ENCODE measurements at places on chromosomes 3 and 15. TPM values are rescaled to one million over a fixed set of nuclear protein-coding genes. Genes with fewer than 3 reads are reported as not detected.

GRCh38 chr3:120487191-120487650, 36.4 kb upstream of the FSTL1 start:
- no peaks in the 10 kb centered on the region for H3K27me3 ChIP-seq
- H3K4me3 ChIP-seq, result no peak overlapping the region
- H3K36me3 ChIP-seq, result no peaks in the 10 kb centered on the region
- DNase-seq, result no peak

The CP gene
- 18.9 TPM for total RNA-seq

GRCh38 chr15:83164771-83165404, 42.7 kb downstream of the HDGFL3 start:
- H3K4me3 ChIP-seq, result no peak overlapping the region
- H3K27ac ChIP-seq, result no peak overlapping the region
- no peak for DNase-seq
- H3K36me3 ChIP-seq, result no peaks in the 10 kb centered on the region

The TRIM42 gene
- total RNA-seq, result not detected

The DZIP3 gene
- total RNA-seq, result 12.0 TPM

- DNase-seq, result no peak
- no peaks in the 10 kb centered on the region for H3K27me3 ChIP-seq
- H3K4me3 ChIP-seq, result no peak overlapping the region
Observed at GRCh38 chr3:195099951-195100785, 170.8 kb downstream of the XXYLT1 start.

The SLC2A2 gene
- not detected for total RNA-seq

DNA sequence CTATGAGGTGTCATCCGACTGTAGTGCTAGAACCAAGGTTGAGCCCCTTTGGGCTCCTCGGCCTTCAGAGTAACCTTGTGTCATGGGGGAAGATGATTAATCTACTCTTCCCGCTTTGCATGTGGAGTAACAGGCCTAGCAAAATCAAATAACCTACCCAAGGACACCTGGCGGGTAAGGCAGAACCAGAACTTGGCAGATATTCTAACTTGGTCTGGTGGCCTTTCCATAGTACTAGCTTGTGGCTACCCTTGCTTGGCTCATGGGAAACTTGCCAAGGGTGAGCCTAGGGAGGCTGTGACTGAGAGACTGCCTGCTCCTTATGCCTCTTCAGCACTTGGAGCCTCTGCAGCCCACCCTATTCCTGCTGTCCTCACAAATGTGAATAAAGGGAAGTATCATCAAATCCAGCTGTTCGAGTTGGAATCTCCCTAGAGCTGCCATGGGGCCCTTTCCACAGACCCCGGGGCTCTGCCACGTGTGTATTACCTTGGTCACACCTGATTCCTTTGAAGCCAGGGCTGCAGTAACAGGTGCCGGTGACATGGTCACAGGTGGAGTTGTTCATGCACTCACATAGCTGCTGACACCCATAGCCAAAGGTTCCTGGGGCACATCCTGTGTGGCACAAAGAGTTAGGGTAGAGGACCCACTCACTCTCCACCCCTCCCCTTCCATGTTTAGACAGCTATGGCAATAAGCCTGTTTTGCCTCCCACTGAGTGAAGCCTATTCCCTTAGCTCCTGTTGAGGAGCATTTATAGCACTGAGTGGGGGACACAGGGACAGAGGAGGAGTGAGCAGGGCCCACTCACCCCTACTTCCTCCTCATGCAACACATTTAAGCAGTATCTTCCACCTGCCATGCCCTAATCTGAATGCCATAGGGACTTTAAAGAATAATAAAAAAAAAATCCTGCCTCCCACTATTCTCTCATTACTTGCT, 46.0 kb downstream of the RAB11A start:
- H3K36me3 ChIP-seq, result no peaks in the 10 kb centered on the region
- H3K27ac ChIP-seq, result no peak overlapping the region
- H3K27me3 ChIP-seq, result no peaks in the 10 kb centered on the region
- no peak overlapping the region for H3K4me3 ChIP-seq
- H3K4me1 ChIP-seq, result no peaks in the 10 kb centered on the region
- no peak for DNase-seq

- no peak overlapping the region for H3K4me3 ChIP-seq
- no peaks in the 10 kb centered on the region for H3K4me1 ChIP-seq
- DNase-seq, result no peak
- no peaks in the 10 kb centered on the region for H3K27me3 ChIP-seq
- H3K36me3 ChIP-seq, result no peaks in the 10 kb centered on the region
- H3K27ac ChIP-seq, result no peak overlapping the region
Observed at GRCh38 chr3:189833266-189833665, 202.1 kb downstream of the TP63 start.

DNA sequence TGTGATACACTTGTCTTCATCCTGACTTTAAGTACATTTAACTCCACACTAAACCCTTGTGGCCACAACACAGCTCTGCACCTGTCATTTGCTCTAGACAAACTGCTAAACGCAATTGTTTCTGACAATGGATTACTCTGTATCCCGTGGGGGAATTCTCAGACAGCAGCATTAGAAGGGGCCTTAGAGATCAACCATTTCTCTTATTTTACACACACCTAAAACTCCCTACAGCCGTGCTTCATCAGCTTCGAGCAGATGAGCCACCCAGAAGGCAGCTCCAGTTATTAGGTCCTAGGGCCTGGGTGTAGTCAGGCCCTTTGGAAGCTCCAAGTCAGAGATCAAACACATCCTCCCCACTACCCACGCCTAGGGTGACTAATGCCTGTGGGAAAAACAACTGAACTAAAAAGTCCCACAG, 1.3 kb upstream of the IL12A start:
- no peak for DNase-seq
- H3K27me3 ChIP-seq, result no peaks in the 10 kb centered on the region
- H3K36me3 ChIP-seq, result no peaks in the 10 kb centered on the region
- no peak overlapping the region for H3K27ac ChIP-seq
- H3K4me3 ChIP-seq, result no peak overlapping the region

DNA sequence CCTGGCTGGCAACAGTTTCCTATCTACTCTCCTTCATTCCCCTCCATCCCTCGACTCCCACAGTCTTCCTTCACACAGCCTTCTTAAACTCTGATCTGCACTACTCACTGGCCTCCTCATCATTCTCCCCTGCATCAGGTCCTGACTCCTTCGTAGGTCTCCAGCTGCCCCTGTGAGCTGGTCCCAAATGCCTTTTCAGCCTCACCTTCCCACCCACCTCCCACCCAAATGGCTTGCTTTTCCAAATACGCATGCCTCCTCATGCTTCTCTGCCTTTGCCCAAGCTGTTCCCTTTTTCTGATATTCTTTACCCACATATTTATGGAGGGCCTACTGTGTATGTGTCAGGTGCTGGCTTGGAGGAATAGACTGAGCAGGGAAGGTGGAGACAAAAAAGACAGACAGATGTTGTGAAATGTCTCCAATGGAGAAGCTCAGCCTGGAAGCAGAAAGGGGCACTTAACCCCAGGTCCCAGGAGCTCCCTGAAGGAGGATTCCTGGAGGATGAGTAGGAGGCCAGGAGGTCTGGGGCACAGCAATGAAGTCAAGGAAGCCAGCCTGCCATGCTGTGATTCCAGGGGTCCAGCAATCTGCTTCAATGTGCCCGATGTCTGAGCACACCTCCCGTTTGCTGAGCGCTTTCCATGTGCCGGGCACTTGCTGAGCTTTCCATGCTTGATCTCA, 252.2 kb downstream of the SHQ1 start:
- no peaks in the 10 kb centered on the region for H3K27me3 ChIP-seq
- DNase-seq, result no peak
- no peak overlapping the region for H3K4me3 ChIP-seq

GRCh38 chr3:64131725-64132469, 93.4 kb downstream of the PRICKLE2 start:
- no peak overlapping the region for H3K4me3 ChIP-seq
- no peaks in the 10 kb centered on the region for H3K27me3 ChIP-seq
- H3K4me1 ChIP-seq, result no peaks in the 10 kb centered on the region
- H3K27ac ChIP-seq, result no peak overlapping the region
- DNase-seq, result no peak
- H3K36me3 ChIP-seq, result peaks cover 18% of the 10 kb centered on the region

DNA sequence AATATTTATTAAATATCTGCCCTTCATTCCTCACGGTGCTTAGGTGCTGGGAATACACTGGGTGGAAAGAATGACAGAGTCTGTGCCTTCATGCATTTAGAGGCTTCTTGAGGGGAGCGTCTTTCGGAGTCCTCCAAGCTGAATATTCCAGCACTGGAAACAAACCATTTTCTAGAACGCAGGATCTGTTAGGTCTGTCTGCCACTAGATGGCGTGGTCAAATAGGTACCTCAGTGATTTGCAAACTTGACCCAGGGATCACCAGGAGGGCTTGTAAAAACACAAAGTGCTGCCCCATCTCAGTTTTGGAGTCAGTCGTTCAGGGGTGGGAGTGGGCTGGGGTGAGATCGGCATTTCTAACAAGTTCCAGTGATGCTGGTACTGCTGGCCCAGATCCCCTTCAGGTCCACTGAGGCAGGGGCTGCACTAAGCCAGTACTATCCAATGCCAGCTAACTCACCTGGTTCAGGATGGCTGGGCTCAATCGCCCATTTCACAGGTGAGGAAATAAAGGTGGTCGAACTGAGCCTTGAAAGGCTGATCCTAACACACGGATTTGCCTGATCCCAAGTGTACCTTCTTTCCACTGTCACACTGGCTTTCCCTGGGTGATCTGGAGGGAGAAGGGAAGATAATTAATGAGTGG, 14.8 kb downstream of the ARNT2 start:
- no peak overlapping the region for H3K27ac ChIP-seq
- H3K27me3 ChIP-seq, result no peaks in the 10 kb centered on the region
- no peak overlapping the region for H3K4me3 ChIP-seq
- no peaks in the 10 kb centered on the region for H3K4me1 ChIP-seq
- DNase-seq, result peak; percentile 19

DNA sequence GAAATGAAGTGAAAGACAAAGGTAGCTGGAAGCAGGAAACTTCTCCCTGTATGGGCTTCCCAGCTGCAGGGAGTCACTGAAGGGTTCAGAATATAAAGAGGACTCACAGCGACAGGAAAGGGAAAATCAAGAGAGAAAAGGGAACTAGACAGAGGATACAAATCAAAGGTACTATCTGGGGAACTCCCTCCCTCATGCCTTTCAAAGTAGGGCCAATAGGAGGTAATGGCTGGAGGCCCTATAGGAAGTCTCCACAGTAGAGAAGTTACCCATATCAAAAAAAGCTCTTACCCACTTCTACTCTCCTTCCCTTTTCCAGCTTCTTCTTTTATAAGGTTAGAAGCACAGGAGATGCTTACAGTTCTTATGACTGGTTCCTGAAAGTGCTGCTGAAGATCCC, 43.5 kb downstream of the FMN1 start:
- no peak for DNase-seq
- H3K4me1 ChIP-seq, result no peaks in the 10 kb centered on the region
- no peaks in the 10 kb centered on the region for H3K36me3 ChIP-seq
- H3K27me3 ChIP-seq, result no peaks in the 10 kb centered on the region
- no peak overlapping the region for H3K4me3 ChIP-seq
- no peak overlapping the region for H3K27ac ChIP-seq

GRCh38 chr3:83039422-83039821, 1278.0 kb upstream of the GBE1 start:
- H3K4me3 ChIP-seq, result no peak overlapping the region
- no peaks in the 10 kb centered on the region for H3K4me1 ChIP-seq
- no peaks in the 10 kb centered on the region for H3K36me3 ChIP-seq
- DNase-seq, result no peak

- DNase-seq, result no peak
- H3K4me3 ChIP-seq, result peak overlapping the region; percentile 93
- peaks cover 10% of the 10 kb centered on the region for H3K4me1 ChIP-seq
- no peaks in the 10 kb centered on the region for H3K27me3 ChIP-seq
Observed at GRCh38 chr15:83206526-83207008, 1.1 kb downstream of the HDGFL3 start.

The C15orf62 gene
- total RNA-seq, result not detected

- H3K4me3 ChIP-seq, result no peak overlapping the region
- no peaks in the 10 kb centered on the region for H3K4me1 ChIP-seq
- H3K27ac ChIP-seq, result no peak overlapping the region
- no peak for DNase-seq
- H3K36me3 ChIP-seq, result no peaks in the 10 kb centered on the region
- H3K27me3 ChIP-seq, result no peaks in the 10 kb centered on the region
Observed at GRCh38 chr3:193798051-193798450, 205.0 kb downstream of the OPA1 start.

- H3K4me3 ChIP-seq, result no peak overlapping the region
- H3K36me3 ChIP-seq, result no peaks in the 10 kb centered on the region
- peaks cover 4% of the 10 kb centered on the region for H3K27me3 ChIP-seq
- no peaks in the 10 kb centered on the region for H3K4me1 ChIP-seq
- no peak overlapping the region for H3K27ac ChIP-seq
Observed at GRCh38 chr15:44207643-44208042, 12.6 kb upstream of the FRMD5 start.

The FAM3D gene
- not detected for total RNA-seq

- no peaks in the 10 kb centered on the region for H3K27me3 ChIP-seq
- peaks cover 5% of the 10 kb centered on the region for H3K4me1 ChIP-seq
- no peak overlapping the region for H3K27ac ChIP-seq
- H3K4me3 ChIP-seq, result no peak overlapping the region
- peak; percentile 53 for DNase-seq
Observed at GRCh38 chr15:74768771-74769342, 13.0 kb upstream of the CSK start.

The ITIH1 gene
- total RNA-seq, result 4.1 TPM

DNA sequence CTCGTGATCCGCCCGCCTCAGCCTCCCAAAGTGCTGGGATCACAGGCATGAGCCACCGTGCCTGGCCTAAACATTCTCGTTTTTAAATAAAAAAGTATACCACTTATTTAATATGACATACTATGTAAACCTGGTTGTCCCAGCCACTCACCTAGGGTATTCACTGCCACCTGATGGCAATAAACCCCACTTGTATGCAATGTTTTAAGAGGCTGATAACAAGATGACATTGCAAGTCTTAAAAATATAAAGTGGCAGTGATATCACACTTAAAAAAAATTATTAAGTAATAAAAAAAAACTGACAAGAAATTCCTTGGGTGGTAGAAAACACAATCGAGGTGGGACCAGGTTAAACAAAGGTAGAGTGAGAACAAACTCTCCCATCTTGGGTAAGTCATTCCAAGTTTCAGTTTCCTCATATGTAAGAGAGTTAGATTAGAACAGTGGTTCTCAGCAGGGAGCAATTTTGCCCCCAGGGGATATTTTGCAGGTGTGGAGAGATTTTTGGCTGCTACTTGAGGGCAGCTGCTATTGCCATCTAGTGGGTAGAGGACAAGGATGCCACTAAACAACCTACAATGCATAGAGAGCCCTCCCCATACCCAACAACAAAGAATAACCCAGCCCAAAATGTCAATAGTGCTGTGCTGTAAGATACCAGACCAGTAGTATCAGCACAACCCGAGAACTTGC, 14.5 kb downstream of the ARF4 start:
- no peaks in the 10 kb centered on the region for H3K4me1 ChIP-seq
- H3K27me3 ChIP-seq, result no peaks in the 10 kb centered on the region
- no peak overlapping the region for H3K27ac ChIP-seq
- H3K36me3 ChIP-seq, result no peaks in the 10 kb centered on the region

- H3K4me3 ChIP-seq, result peak overlapping the region; percentile 74
- DNase-seq, result no peak
- no peaks in the 10 kb centered on the region for H3K4me1 ChIP-seq
- no peaks in the 10 kb centered on the region for H3K36me3 ChIP-seq
Observed at GRCh38 chr15:34584330-34584668, 848 bp upstream of the GOLGA8B start.

Measured in tibial nerve (tissue), 4 donors.